ENCODE measurements at places on chromosomes 13 and 19.

DNA sequence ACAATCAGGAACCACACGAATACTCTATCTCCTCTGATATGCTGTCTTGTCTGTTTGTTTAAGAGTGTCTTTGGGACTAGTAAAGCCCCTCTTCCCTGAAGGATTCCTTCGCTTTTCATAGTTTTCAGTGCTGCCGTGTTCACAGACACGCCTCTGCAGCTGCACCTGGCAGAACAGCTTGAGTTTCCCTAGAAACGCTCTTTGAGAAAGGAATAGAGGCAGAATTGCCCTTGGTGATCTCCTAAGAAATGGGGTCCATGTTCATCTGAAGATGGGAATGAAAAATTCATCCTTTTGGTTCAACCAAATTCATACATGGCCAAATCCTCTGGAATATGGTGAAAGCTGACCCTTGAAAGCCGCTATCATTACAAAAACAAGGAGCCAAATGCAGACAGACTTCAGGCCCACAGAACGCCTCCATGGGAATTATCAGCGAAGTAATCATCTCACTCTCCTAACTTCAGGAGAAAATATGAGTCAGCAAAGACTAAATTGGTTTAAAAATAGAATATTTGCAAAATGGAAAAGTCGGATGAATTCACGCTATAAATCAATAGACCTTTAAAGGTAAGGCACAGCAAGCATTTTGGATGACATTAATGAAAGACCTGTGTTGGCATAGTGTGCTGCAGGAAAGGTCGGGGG lies 5.5 kb downstream of the SACS start:
- DNase-seq = no peak

DNA sequence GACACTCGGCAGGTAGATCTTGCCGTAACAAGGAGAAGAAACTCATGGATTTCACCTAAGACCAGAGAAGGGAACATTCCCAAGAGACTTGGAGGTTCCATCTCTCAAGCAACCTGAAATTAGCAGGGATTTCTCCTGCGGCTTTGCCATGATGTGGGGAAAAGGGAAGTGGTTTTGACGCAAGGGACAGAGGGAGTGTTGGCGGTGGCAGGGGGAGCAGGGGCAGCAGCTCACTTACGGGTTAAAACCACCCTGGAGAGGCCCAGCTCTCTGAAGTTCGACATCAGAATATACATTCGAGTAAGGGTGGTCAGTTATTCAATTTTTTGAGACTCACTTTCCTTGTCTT lies 76.1 kb upstream of the POMP start:
- peak; percentile 20 for DNase-seq

DNA sequence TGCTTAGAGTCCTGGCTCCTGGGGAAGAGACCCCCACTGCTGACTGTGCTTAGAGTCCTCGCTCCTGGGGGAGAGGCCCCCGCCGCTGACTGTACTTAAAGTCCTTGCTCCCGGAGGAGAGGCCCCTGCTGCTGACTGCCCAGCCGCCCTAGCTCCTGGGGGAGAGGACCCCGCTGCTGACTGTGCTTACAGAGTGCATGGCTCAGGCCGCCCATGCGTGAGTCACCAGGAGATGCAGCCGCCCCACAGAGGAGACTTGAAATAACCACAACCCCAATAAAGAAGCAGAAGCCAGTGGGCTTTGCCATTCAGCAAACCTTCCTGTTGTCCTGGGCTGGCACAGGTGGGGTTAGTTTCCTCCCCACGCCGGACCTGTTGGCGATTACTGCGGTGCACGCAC lies 79.2 kb upstream of the C13orf46 start:
- peak; percentile 78 for DNase-seq

- peak; percentile 53 for DNase-seq
These were observed 87.3 kb downstream of the KCTD15 start for GRCh38 chr19:33883859-33884519.

GRCh38 chr19:19460761-19461265 lies 54.5 kb downstream of the TSSK6 start:
- DNase-seq = peak; percentile 43

DNA sequence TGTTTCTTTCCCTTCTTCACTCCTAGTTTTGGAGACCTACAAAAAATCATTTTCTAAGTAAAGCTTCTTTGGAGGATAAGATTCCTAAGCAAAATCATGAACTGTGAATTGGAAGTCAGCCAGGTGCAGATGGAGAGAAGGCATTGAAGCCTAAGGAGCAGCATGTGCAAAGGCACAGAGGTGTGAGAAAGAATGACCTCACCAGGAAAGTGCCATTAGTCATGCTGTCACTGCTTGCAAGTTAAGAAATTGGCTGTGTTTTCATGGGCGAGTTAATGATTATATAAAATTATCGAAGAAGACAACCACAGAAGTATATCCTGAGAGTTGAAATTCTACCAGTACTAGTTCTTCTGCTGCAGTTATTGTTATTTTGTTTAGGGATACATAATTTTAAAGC lies 80.3 kb upstream of the KLHL1 start:
- DNase-seq = no peak

DNA sequence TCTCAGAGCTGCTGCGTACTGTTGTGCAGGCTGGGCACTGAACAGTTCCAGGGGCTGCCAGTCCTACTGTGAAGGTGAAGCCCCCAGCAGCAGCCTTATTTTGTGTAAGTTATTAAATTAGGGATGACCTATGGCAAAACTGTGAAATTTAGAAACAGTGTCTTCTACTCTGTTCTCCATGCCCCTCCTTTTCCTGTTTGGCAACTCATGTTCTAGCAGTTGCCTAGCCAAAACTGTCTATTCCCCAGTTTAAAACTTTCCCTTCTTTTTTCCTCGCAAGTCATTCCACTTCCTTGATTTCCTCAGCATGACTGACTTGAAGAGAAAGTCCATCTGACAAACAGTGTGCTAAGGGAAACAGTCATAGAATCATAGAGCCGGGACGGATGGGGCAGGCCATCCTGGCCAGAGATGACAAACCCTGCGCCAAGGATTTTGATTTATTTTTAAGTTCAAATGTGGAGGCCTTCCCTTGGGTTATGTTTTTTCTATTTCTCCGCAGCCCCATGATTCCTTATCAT lies 78.1 kb upstream of the OLFM4 start:
- DNase-seq = no peak

DNA sequence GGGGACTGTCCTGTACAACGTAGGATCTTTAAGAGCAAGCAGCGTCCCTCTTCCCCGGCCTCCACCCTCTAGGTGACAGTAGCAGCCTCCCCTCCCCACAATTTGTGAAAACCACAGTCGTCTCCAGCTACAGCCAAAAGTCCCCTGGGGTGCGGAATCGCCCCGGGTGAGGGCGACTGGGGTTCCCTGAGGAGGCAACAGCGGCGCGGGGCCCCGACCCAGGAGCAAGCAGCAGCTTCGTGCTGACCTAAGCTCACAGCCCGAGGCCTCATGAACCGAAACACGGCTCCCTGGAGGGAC lies 322 bp downstream of the ZNF558 start:
- no peak for DNase-seq

DNA sequence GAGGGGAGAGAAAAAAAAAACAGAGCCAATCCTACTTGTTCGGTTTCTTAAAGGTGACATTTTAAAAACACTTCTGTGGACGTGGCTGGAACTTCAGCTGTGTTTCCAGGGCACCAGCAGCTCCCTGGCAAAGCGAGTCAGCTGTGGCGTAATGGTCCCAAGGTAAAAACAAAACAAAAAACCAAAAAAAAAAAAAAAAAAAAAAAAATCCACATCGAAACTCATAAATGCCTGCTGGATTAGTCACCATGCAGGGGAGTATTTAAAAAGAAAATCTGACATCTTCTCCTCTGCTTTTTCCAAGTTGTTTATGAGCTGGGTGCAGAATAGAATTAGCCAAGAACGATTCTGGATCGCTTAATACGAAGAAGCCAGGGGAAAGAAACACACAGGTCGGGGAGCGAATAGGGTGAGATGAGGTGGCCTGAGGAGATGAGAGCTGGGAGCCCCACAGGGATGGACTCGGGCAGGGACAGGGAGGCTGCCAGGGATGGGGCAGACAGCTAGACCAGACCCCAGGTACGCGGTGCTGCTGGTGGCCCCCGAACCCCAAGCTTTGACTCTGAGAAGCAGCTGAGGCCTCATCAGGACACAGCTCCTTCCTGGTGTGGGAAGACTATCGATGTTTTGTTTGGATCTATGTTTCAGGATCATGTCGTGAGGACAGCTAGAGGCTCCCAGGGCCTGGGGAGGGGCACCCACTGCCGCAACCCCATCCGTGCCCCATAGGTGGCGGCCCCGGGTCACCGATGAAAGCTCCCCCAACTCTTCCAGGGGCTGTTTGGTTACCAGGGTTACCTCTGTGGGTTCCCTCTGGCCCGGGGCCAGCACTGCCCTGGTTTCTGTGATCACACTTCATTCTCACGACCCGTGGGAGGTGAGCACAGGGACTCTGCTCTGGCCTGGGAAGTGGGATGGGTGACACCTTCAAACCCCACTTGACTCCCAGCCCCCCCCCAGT lies 3.1 kb upstream of the CTXN1 start:
- DNase-seq = peak; percentile 92
